Fibroblast of skin of left quadriceps (primary cell): ENCODE measurements at places on chromosomes 2 and 18.

DNA sequence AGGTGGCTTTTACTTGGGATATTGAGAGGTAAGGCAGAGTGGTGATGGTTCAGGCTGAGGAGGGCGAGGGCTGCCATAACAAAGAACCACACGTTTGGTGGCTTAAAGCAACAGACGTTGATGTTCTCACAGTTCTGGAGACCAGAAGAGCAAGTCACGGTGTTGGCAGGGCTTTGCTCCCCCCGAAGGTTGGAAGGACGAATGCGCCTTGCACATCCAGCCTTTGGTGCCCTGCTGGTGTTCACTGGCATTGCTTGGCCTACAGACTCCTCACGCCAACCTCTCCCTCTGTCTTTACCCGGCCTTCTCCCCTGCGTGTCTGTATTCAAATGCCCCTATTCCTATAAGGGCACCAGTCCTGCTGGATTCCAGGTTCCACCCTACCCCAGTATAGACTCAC, 125.4 kb downstream of the TPO start:
- DNase-seq = no peak

GRCh38 chr2:210299866-210300373, 15.1 kb downstream of the MYL1 start:
- DNase-seq = no peak

DNA sequence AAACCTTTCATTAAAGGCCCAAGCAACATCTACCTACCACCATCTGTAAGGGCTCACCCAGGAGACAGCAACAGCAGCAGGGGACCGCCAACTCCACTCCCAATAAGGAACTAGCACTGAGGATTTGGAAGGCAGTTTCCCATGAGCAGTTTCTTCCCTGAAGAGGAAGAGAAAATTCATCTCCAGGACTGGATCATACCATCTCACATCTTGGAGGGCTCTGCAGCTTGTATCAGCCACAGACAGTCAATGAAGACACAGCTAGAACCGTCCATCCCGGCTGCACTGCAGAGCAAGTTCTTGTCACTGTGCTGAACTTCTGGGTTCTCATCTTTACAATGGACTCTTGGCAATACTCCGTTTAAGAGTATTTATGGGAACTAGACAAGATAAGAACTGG, 2.8 kb upstream of the GYPC start:
- DNase-seq = no peak

DNA sequence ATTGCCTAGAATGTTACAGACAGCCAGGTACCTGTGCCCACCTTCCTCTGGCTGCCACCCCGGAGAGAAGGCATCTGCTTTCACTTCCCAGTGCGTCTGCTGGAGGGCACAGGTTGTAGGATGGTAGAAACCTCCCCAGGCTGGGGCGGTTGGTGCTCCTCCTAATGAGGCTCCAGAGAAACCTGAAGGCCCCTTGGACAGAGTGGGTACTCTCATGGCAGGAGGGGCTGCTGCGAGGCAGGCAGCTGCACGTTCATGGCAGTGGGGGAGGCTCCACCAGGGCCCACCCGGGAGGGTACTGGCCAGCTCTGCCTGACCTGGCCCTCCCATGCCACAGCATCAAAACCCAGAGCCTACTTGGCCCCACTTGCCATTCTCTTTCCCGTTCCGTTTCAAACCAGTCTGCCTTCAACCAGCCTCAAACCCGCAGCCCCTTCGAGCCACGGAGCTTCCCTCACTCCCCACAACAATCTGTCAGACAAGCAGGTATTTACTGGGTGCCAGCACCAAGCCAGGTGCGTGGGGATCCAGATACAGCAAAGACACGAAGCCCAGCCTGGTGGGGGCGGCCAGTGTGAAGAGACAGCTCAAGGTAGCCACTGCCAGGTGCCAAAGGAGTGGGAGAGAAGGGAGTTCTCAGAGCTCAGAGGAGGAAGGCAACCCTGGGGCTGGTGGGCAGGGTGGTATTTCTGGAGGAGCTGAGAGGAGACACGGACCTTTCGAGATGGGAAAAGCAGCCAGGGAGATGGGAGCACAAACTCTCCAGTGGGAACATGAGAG, 229.6 kb downstream of the LOXHD1 start:
- no peak for DNase-seq

GRCh38 chr2:64910972-64911433, 78.2 kb upstream of the SLC1A4 start:
- no peak for DNase-seq

DNA sequence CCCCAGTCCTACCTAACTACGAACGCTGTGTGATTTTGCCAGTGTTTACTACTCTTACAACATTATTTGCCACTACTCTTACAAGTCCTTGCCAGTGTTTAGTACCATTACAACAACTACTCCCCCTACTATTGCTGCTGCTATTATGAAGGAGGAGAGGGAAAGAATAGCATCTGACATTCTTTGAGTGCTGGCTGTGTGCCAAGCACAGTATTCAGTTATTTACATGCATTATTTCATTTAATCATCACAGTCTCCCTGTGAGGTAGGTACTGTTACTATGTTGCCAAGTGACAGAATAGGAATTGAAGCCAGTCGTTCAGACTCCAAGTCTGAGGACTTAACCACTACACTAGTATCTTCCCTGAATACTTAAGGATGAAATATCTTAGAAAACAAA, 185.9 kb upstream of the FOSL2 start:
- peak; percentile 41 for DNase-seq

DNA sequence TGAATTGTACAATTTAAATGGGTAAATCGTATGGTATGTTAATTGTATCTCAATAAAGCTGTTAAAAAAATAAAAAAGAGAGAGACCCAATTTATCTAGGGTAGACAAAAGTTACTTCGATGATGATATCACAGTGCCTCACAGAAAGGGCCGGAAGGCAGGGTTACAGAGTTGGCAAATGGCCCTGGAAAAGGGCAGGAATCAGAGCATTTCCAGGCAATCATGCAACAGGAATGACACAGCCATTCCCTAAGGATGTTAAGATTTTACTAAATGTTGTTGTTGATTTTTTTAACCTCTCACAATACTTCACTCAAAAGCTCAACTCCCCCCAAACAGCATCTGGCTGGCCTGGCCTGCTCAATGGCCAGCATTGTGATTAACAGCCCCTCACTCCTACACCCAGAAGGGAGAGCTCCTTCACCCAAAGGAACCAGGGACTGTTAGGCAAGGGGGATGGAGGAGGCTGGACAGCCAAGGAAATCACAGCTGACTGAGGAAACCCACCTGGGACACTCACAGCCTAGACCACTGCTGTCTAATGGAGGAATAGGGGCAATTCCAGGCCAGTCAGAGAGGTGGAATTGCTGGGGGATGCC, 7.7 kb upstream of the SP100 start:
- peak; percentile 48 for DNase-seq

DNA sequence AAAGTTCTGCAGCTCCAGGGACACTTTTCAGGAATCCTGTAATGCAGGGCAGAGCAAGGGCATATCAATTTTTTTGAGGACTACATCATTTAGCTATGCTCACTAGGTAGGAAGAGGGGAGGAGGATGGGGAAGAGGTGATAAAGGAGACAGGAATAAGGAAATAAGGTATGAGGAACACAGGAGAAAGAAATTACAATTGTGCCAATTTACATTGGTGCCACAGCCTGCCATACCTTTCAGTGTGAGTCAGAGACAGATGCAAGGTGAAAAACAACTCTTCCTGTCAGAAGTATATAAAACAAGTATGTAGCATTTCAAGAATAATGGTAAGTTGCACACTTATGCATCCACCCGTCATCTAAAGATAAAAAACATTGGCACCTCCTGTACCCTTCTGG, 5.4 kb upstream of the MRPS9 start:
- no peak for DNase-seq

DNA sequence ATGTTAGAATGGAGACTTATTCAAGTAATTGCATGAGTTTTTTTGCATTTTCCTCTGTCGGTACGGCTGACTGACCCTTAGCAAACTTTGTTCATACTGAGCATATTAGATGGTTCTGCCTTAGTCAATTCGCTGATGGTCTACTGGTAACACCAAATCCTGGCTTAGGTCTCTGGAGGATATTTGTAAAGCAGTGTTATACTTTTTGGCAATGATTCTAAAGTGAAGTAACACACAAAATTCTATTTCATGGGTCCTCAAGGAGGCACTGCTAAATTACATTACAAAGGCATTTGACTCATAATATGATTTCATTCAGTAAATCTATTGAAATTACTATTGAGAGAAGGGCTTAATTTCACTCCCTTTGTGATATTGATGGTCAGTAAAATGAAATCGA, 246.8 kb upstream of the RASGRP3 start:
- DNase-seq = no peak

DNA sequence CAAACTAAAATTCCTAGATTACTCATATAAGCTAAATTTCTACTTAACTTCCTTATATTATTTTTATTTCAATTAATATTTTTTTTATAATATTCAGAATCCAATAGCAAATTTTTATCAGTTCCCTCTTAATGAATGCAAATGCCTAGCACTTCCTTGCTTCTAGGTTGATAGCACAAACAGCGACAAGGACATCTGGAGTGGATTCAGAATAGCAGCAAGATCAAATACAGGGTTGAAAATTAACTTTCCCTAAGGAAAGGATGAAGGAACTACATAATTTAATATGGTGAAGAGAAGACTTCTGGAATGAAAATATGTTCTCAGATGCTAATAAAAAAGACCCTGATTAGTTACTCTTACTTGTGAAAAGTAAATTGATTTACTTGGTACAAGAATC, 64.5 kb downstream of the PIGN start:
- no peak for DNase-seq

- no peak for DNase-seq
Observed at GRCh38 chr18:924987-925386, 20.3 kb downstream of the ADCYAP1 start.

DNA sequence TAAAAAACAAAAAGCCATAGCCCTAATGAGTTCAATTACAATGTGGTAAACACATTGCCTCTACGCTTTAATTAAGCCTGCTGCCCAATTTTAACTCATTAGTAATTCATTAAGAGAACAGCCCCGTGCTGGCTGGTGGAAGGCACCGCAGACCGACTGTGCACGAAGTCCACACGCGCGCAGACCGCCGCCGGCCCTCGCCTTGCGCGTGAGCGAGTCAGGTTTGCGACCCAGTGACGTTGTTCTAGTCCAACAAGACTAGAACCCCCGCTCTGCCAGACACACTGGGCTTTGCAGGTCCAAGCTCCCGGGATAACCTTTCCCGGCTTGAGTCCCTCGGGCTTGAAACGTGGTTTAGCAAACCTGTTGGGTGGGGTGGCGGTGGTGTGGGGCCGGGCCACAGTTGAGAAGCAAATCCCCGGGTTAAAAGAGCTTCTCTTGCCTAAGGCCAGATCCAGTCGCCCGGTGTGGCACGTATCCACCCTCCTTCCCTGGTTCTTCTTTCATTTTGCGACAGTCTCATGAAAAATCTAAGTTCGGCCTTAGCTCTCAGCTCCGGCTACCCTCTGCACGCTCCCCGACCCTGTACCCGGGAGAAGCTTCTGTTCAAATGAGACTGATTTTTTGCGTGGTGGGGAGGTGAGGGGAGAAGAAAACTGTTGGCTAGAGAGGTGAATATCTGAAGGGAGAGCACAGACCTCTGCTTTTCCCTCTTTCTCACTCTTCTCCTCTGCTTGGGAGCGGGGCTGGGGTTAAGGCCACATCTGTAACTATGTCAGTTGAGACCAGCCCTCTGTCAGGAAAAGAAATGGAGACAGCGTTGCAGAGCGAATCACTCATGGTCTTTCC, 11.1 kb upstream of the SKOR2 start:
- DNase-seq = no peak

DNA sequence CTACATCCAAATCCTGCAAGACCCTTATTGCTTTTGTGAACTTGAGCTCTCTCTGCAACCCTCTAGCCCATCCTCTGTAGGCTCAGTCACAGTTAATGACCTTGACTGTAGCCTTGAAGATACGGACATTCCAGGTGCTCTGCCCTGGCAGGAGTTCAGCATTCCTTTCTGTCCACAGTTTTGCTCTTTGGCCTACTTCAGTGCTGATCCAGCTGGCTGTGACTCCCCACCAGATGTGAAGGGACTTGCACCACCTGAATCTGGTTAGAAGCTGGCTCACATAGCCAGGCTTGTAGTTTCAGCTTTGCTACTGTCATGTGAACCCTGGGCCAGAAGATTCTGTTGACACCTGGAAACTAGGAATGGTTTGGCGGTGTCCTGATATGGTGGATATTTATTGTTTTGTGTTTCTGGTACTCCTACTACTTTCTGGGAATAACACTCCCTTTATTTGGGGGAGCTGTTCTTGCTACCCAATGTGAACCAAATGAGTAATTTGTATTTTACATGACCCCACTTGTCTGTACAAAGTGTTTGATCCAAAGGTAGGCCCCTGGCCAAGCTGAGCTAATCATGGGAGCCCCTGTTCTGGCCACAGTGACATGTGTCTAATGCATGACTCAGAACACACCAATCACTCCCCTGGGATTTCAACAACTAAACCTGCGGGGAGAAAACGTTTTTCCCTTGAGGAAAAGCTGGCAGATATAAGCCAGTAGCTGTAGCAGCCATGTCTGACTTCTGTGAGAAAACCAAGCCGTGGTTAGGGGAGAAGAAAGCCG, 73.4 kb downstream of the CDCA7 start:
- peak; percentile 38 for DNase-seq

DNA sequence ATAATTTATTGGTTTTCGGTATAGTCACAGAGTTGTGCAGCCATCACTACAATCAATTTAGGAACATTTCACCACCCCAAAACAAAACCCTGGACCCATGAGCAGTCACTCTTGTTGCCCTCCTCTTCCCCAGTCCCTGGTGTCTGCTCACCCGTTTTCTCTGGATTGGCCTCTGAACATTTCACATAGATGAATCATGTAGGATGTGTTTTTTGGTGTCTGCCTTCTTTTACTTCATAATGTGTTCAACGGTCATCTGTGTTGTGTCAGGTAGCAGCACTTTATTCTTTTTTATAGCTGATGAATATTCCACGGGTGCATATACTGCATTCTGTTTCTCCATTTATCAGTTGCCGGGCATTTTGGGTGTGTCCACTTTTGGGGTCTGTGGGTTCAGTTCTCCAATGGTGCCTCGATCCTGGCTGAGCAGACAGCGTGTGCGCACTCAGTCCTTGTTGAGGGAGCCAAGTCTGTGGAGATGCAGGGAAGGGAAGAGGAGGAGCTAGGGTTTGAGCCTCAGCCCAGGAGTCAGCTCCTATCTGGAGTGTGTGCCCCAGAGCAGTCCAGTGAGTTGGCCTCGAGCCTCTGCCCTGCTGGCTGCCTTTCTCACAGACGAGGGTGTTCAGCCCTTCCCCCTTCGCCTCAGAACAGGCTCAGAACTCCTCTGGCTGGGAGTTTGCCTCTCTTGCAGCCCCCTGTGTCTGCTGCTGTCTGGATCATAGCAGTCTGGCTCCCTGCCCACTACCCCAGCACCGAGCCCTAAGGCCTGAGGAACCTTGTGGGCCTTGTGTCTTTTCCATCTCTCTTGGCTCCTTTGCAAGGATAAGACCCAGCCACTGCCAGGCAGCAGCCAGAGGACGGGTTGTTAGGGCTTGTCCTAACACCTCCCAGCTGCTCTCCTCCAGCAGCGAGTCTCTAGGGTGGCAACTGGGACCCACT, 18.0 kb downstream of the C2orf74 start:
- DNase-seq = no peak

- no peak for DNase-seq
Observed at GRCh38 chr2:233179848-233180366, 71.6 kb upstream of the ATG16L1 start.

- no peak for DNase-seq
Observed at GRCh38 chr2:61631321-61631720, 93.2 kb upstream of the XPO1 start.

GRCh38 chr2:66874411-66874810, 439.5 kb downstream of the MEIS1 start:
- peak; percentile 79 for DNase-seq

- no peak for DNase-seq
Observed at GRCh38 chr2:32061430-32061829, 1.9 kb upstream of the SPAST start.
